Activated T-helper 1 cell treated with anti-CD3 and anti-CD28 coated beads, Interleukin-2, amount 50 U/mL, for 16 hours (primary cell): ENCODE measurements at places on chromosomes 4 and X.

DNA sequence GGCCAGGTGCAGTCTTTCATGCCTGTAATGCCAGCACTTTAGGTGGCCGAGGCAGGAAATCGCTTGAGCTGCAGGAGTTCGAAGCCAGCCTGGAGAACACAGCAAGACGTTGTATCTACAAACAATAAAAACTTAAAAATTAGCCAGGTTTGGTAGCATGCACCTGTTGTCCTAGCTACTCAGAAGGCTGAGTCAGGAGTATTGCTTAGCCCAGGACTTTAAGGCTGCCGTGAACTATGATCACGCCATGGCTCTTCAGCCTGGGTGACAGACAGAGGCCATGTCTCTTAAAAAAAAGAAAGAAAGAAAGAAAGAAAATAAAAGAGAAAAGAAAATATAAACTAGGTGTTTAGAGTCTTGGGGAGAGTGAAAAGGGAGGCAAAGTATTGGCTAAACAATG is 96.4 kb upstream of the PDE5A start:
- DNase-seq = no peak

DNA sequence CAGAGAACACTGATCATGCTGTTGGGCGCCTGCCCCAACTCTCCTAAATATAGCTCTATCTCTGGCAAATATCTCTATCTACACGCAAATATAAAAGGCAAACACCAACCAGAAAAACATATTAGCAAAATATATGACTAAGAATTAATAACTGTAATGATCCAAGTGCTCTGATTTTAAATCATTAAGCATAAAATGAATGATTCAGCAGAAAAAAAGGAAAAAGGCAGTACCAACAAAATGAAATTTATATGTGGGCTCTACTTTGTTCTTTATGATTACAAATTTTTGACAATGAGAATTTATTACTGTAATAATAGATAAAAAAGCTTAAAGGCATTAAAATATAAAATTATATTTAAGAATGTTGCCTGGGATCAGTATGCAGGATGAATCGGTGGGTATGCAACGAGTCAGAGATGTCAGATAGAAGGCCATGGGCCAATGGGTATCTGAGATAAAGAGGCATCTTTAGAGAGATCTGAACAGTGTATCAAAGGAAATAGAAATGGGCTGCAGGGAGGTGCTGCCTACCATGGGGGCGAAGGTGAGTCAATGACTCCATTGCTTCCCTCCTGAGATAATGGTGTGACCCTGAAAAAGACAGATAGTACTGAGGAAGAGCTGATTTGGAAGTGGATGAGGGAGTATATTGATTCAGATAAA is 234.8 kb downstream of the SCFD2 start:
- no peak for DNase-seq

DNA sequence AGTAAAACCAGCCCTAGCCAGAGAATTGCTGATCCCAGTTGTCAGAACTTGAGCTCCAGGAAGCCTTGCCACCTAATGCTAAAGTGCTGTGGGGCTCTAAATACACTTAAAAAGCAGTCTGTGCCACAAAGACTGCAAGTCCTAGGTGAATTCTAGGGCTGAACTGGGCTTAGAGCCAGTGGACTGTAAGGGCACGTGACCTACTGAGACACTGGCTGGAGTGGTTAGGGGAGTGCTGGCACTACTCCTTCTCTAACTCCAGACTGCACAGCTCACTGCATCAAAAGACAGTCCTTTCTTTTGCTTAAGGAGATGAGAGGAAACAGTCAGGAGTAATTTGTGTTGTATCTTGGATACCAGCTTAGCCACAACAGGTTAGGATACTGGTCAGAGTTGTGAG is 1240.2 kb downstream of the FAM133A start:
- no peak for DNase-seq

GRCh38 chrX:11470250-11470974 is 177.2 kb downstream of the AMELX start:
- DNase-seq = no peak

- DNase-seq = no peak
Observed at GRCh38 chr4:70721747-70722146, at the start of gene RUFY3. Gene RUFY3 (plus strand): TSS chr4:70721964. CDS start chr4:70722574, 610 bp downstream.

GRCh38 chr4:80202190-80202711 is 4.9 kb downstream of the PRDM8 start:
- DNase-seq = peak; percentile 58

- no peak for DNase-seq
Observed at GRCh38 chr4:3875466-3875865, 109.3 kb downstream of the ADRA2C start.

- no peak for DNase-seq
Observed at GRCh38 chr4:118417325-118417724, 64.5 kb upstream of the PRSS12 start.

DNA sequence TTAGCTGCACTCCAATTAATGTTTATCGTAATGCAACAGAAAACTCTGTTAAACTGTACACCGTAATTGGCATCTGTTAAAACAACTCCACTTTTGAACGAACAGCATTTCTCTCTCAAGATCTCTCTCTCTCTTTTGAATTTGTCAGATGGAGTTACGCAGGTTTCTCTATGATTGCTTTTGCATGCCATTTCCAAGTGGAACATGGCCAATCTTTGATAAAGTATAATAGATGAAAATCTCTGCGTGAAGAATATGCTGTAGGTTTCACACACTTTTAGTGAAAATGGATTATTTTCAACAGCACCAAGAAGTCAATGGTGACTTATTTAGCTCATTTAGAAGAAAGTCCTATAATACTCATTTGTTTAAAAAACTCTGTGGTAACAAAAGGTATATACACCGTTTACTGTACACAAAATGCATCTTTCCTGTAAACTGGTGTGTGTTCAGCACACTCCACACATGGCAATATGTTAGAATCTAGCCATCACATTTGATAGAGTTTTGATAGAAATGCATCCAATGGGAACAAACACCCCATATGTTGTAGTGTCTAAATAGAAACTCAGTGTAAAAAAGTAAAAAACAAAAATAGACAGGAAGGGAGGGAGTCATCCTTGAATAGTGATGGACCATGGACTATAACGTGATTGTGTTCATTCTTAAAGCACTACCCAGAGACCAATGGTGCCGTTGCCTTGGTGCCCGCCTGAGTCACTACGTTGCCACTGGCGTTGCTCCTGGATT is 5.8 kb upstream of the FGFBP2 start:
- no peak for DNase-seq
